GM23248 (cell line): ENCODE measurements at places on chromosomes 4 and X. TPM values are rescaled to one million over a fixed set of nuclear protein-coding genes. Genes with fewer than 3 reads are reported as not detected.

- H3K4me3 ChIP-seq, result no peak overlapping the region
- H3K36me3 ChIP-seq, result no peaks in the 10 kb centered on the region
- DNase-seq, result peak; percentile 35
- peaks cover 7% of the 10 kb centered on the region for H3K27me3 ChIP-seq
- H3K27ac ChIP-seq, result no peak overlapping the region
Measured at GRCh38 chr4:8913121-8913857, 41.6 kb upstream of the HMX1 start.

DNA sequence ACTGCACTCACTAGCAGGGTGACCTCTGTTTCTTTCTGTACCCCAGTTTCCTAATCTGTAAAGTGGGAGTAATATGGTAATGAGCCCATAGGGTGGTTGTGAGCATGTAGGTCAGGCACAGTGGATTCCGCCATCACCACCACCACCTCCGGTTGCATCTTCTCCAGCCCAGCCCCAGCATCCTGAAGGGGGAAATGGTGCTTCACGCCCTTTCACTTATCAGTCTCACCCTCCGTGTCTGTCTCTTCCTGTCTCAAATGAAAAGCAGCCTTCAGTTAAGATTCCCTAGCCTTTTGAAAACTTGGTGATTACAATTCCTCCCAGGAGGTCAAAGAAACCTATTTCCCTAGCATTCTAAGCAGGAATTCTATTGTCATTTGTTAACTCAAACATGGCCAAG is 16.9 kb upstream of the XPNPEP2 start:
- H3K4me1 ChIP-seq, result no peaks in the 10 kb centered on the region; the same call in 1 of the 2 replicates
- no peaks in the 10 kb centered on the region for H3K36me3 ChIP-seq
- no peak for DNase-seq
- H3K4me3 ChIP-seq, result no peak overlapping the region

MAGEB2 gene
- not detected in 2 replicates for polyA plus RNA-seq

DNA sequence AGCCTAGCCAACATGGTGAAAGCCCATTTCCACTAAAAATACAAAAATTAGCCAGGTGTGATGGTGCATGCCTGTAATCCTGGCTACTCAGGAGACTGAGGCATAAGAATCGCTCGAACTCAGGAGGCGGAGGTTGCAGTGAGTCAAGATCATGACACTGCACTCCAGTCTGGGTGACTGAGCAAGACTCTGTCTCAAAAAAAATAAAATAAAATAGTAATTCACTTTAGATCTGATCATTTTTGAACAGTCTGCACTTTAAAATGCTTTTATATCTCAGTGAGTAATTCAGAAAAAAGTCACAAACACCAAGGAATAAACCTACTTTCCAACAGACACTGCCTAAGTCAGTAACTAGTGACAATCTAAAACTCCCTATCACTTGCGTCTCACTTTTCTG is 25.6 kb upstream of the CORIN start:
- H3K27me3 ChIP-seq, result no peaks in the 10 kb centered on the region
- H3K4me1 ChIP-seq, result peaks cover 28% of the 10 kb centered on the region
- peak overlapping the region; percentile 54 for H3K27ac ChIP-seq
- H3K4me3 ChIP-seq, result no peak overlapping the region

DNA sequence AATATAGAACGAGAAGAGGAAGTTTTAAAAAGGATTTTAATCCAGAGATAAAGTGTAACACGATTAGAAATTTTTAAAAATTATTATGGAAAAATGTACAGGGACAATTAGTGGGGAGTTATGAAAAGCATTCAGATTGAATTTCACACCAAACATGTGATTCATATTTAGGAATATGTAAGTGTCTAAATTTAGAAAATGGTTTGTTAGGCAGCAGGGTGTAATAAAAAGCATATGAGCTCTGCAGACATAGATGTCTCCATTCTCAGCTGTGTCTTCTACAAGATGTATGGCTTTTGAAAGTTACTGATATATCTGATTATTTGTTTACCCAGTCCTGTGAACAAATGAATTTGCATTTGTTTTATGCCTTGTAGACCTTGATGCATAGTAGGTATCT is 638.9 kb upstream of the AGA start:
- DNase-seq, result no peak
- H3K4me1 ChIP-seq, result no peaks in the 10 kb centered on the region
- no peaks in the 10 kb centered on the region for H3K36me3 ChIP-seq
- H3K4me3 ChIP-seq, result no peak overlapping the region
- H3K27me3 ChIP-seq, result no peaks in the 10 kb centered on the region
- no peak overlapping the region for H3K27ac ChIP-seq

CSAG3 gene
- not detected in 2 replicates for polyA plus RNA-seq

DNA sequence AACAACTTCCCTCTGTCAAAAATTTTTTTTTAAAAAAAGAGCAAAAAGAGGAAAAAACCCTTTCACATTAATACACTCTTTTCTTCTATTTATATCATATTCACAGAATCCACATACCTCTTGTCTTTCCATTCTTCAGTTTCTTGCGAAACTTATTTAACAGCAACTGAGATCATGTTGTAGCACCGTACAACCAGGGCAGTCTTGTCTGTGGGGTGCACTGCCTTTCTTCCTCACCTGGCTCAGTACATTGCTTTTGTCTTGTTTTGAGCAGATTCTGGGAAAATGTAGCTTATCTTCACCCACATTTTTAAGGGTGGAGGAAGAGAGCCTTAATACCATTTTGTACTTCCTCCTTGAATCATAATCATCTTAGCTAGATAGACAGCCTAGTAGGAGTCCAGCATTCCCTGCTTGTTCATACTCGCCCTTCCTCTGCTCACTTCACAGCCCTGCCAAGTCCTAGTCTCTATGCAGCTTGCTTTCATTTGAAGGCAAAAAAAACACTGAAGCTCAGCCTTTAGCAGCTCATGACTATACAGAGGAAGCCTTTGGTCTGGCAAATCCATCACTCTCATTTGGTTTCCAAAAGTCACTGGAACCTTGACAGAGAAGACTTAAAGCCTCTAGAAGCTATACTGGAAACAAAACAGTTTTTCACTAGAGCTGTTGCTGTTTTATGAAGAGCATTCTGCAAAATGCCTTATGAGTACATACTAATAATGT is 140.6 kb upstream of the BANK1 start:
- H3K27ac ChIP-seq, result no peak overlapping the region
- peak; percentile 3 for DNase-seq
- H3K36me3 ChIP-seq, result no peaks in the 10 kb centered on the region
- no peaks in the 10 kb centered on the region for H3K27me3 ChIP-seq
- H3K4me1 ChIP-seq, result no peaks in the 10 kb centered on the region

S100G gene
- polyA plus RNA-seq, result not detected in 2 replicates

F11 gene
- not detected in 2 replicates for polyA plus RNA-seq

- no peak overlapping the region for H3K4me3 ChIP-seq
- no peaks in the 10 kb centered on the region for H3K27me3 ChIP-seq
- DNase-seq, result no peak
- no peak overlapping the region for H3K27ac ChIP-seq
- peaks cover 13% of the 10 kb centered on the region for H3K4me1 ChIP-seq
Measured at GRCh38 chr4:152028131-152028530, 267.3 kb upstream of the GATB start.

- no peaks in the 10 kb centered on the region for H3K27me3 ChIP-seq
- no peaks in the 10 kb centered on the region for H3K36me3 ChIP-seq
- DNase-seq, result peak; percentile 96
- H3K27ac ChIP-seq, result peak overlapping the region; percentile 75
Measured at GRCh38 chr4:3369781-3370674, 71.7 kb upstream of the HGFAC start.

GAB1 gene
- 1.8 and 2.0 TPM in 2 replicates for polyA plus RNA-seq

AKAP4 gene
- polyA plus RNA-seq, result not detected in 2 replicates

TLR3 gene
- polyA plus RNA-seq, result 0.66 and 0.68 TPM in 2 replicates

DNA sequence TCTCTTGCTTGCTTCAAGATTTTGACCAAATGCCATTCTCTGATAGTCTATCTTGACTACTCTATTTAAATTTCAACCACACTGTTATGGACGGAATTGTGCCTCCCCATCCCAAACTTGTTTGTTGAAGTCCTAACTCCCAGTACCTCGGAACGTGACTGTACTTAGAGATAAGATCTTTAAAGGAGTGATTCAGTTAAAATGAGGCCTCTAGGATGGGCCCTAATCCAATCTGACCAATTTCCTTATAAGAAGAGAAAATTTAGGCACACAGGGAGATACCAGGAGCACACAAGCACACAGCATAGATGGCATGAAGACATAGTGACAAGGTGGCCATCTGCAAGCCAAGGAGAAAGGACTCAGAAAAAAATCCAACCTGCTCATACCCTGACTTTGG is 269.9 kb downstream of the KCNIP4 start:
- peak; percentile 26 for DNase-seq
- H3K36me3 ChIP-seq, result no peaks in the 10 kb centered on the region
- no peak overlapping the region for H3K4me3 ChIP-seq
- no peaks in the 10 kb centered on the region for H3K4me1 ChIP-seq
- no peaks in the 10 kb centered on the region for H3K27me3 ChIP-seq
- no peak overlapping the region for H3K27ac ChIP-seq

GRCh38 chr4:137534516-137534915 is 2.2 kb upstream of the PCDH18 start:
- DNase-seq, result peak; percentile 65
- H3K27me3 ChIP-seq, result no peaks in the 10 kb centered on the region
- peak overlapping the region; percentile 98 for H3K4me3 ChIP-seq
- H3K36me3 ChIP-seq, result peaks cover 14% of the 10 kb centered on the region; the same call in 1 of the 2 replicates
- peaks cover 23% of the 10 kb centered on the region for H3K4me1 ChIP-seq
- H3K27ac ChIP-seq, result peak overlapping the region; percentile 88

DNA sequence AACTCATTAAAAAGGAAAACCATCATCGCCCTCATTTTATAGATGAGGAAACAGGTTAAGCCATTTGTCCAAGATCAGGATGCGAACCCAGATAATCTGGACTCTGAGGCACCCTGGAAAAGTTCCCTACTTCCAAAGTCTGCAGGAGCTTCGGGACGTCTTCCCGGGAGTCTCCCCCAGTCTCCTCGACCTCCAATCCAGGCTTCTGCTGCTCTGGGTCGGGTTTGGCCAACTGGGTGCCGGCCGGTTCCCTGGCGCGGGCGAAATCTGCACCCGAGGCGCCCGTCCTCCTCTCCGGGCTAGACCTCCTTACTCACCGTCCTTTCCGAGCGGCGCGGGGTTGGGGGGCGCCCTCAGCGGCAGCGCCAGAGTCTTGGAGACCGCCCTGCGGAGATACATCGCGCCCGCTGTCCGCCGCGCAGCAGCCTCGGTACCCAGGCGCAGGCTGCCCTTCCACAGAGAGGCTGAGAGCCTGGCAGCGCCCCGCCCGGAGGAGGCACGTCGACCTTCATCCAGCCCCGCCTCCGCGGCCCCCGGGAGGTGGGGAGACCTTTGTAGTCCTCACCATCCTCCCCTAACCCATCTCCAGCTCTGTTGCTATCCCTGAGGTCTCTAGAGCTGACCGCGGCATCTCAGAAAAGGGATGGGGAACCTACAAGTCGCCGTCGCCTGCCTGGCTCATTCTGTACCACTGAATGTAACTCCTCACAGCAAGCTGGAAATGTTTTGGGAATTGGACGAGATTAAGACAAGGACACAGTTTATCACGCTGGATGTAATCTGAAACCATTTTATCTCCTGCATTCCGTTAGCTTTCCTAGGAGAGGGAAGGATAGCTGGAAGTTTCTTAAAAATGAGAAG is at the start of gene MGARP:
TSS of gene MGARP (minus strand) at position 466 of the 861 bp plus-strand sequence. CDS start at position 399, 67 bp downstream.
- no peaks in the 10 kb centered on the region for H3K36me3 ChIP-seq
- H3K27me3 ChIP-seq, result no peaks in the 10 kb centered on the region
- H3K4me3 ChIP-seq, result peak within 1 kb of the TSS; percentile 23
- DNase-seq, result no peak
- H3K27ac ChIP-seq, result no peak within 1 kb of the TSS

COL25A1 gene
- polyA plus RNA-seq, result 0.25 TPM in 1 of 2 replicates, not detected in the other

TLR6 gene
- polyA plus RNA-seq, result 0.36 and 0.37 TPM in 2 replicates

- H3K36me3 ChIP-seq, result no peaks in the 10 kb centered on the region
- H3K4me1 ChIP-seq, result no peaks in the 10 kb centered on the region
- no peak overlapping the region for H3K4me3 ChIP-seq
- no peaks in the 10 kb centered on the region for H3K27me3 ChIP-seq
- no peak for DNase-seq
Measured at GRCh38 chr4:159925770-159926169, 822.9 kb downstream of the RAPGEF2 start.

DNA sequence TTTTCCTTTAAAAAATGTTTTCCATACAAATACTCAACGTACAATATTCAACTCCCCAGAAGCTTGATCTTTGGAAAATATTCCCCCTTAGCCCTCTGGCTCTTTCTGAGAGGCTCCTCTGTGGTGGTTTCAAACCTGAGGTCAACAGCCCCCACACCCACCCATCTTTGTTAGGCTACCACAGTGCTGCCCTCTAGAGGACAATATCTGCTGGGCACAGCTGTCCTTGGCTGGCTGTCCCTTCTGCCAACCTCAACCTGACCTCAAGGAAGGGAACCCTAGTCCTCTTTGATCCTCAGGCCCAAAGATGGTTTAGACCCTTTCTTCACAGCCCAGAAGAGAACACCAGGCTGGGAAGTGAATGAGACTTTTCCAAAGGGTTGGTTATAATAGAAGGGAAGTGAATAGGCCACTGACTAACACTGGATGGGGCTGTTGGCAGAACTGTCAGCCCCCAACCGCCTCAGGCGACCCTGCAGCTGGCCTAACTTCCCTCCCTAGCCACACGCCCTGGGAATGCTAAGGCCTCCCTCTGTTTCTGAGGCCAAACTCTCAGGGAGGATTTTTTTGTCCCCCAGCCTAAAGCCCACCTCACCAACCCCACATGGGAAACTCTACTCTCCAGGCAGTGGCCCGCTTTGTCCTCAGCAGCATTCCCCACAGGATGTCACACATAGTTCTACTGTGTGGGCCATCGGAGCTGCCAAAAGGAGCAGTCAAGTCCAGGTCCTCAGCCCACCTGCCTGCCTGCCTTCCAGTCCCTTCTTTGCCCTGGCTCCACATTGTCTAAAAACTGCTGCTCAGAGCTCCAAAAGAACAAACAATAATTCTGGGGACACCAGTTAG is 34.3 kb downstream of the NYX start:
- H3K4me3 ChIP-seq, result no peak overlapping the region
- H3K4me1 ChIP-seq, result no peaks in the 10 kb centered on the region
- peak; percentile 27 for DNase-seq
- H3K36me3 ChIP-seq, result no peaks in the 10 kb centered on the region
- H3K27ac ChIP-seq, result no peak overlapping the region
- H3K27me3 ChIP-seq, result no peaks in the 10 kb centered on the region

- H3K27ac ChIP-seq, result no peak overlapping the region
- H3K36me3 ChIP-seq, result peaks cover 19% of the 10 kb centered on the region; the same call in 1 of the 2 replicates
- DNase-seq, result peak; percentile 13
- H3K4me1 ChIP-seq, result no peaks in the 10 kb centered on the region
- H3K27me3 ChIP-seq, result no peaks in the 10 kb centered on the region
- H3K4me3 ChIP-seq, result no peak overlapping the region
Measured at GRCh38 chr4:184392748-184393559, 81.4 kb downstream of the IRF2 start.

GRCh38 chr4:99886146-99886545 is 8.1 kb downstream of the LAMTOR3 start:
- peak; percentile 35 for DNase-seq
- peaks cover 63% of the 10 kb centered on the region for H3K36me3 ChIP-seq
- peaks cover 21% of the 10 kb centered on the region for H3K4me1 ChIP-seq
- no peaks in the 10 kb centered on the region for H3K27me3 ChIP-seq
- no peak overlapping the region for H3K27ac ChIP-seq

HSPA4L gene
- 2.1 and 2.2 TPM in 2 replicates for polyA plus RNA-seq

- H3K4me3 ChIP-seq, result no peak overlapping the region
- H3K36me3 ChIP-seq, result no peaks in the 10 kb centered on the region
- no peak overlapping the region for H3K27ac ChIP-seq
- no peak for DNase-seq
- peaks cover 16% of the 10 kb centered on the region; the same call in 1 of the 2 replicates for H3K4me1 ChIP-seq
Measured at GRCh38 chrX:41671082-41671481, 17.7 kb upstream of the GPR34 start.
